ENCODE measurements at places on chromosomes 16 and 17. TPM values are rescaled to one million over a fixed set of nuclear protein-coding genes. Genes with fewer than 3 reads are reported as not detected.

DNA sequence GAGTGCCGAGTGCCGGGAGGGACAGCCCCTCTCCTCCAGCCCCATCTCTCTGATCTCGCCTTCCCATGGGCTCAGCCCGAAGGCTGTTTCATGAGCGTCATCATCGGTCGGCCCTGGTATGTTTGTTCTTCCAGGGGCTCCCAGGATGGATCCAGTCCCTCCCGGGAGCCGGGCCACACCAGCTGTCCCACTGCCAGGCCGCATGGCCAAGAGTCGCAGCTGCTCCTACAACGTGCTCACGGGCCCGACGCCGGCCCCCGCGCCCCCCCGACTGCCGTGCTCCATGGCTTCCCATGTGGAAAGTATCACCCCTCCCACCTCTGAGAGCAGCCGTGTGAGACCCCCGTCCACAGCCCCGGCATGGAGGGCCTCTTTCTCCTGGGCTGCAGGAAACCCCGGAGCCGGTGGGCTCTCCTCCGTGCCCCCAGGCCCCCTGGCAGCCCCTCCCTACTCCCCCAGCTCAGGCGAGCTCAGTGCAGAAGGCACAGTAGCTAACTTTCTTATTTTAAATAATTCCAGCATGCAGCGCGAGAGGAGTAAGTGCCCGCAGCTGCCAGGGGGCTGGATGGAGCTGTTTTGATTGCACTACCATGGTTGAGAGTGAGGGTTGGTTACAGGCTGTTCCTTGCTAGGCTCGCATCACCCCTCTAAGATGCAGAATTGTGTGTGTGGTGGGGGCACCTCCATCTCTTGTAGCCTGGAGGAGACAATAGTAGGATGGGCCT lies 26.6 kb upstream of the GSE1 start:
- DNase-seq = no peak

Gene HS3ST3B1
- total RNA-seq = 3.4 TPM

GRCh38 chr16:81333356-81333755 lies 18.6 kb downstream of the GAN start:
- no peak for DNase-seq

DNA sequence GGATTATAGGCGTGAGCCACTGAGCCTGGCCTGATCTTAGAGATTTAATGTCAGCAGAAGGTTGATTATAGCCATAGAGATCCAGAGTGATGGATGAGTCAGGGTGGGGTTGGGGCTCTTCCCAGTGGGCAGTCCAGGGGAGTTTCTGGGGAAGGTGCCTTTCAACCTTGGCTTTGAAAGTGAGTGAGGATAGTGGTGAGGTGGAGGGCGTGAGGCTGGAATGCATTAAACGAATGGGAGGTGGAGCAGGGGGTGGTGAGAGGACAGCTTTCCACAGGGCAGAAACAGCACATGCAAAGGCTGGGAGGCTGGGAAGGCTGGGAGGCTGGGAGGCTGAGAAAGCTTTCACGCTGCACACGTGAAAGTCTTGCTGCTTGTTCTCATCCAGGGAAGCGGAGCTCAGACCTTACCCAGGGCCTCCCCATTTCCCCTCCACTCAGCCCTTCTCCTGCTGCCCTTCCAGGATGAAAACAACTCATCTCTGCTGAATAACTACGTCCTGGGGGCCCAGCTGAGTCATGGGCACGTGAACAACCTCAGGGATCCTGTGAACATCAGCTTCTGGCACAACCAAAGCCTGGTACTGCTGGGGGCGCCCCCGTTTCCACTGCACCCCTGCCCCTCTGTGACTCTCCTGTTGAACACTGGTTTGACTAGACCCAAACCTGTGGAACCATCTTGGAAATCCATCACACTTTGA lies 22.3 kb downstream of the ADGRG5 start:
- DNase-seq = no peak

DNA sequence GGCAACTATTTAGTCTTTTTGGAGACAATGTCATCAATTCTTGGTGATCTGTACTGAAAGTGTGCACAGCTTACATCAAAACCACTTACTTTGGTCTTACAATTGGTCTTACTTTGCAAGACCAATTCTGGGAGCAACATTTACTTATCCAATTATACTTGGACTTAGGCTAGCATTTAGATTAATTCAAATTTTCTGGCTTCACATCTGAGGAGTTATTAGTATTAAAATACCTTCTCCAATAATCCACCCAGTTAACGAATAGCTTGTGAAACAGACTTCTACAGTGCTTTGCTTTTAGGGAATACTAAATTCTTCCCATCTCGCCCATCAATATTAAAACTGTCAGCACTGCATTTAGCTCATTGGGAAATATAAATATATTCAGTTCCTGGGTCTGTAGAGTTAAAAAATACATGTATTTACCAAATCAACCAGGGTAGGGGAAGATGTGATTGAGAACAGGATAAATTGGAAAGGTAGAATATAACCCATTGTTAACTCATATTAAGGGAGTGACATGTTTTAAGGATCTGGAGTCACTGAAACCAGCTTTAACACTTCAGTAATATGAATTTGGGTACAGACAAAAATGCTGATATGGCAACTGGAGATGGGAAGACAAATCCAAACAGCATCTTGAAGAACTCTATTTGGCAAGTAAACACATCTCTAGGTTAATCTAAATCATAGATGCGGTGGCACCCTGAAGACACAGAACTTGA lies 9.2 kb upstream of the VEZF1 start:
- DNase-seq = no peak

- no peak for DNase-seq
These were observed 53.2 kb downstream of the LMF1 start for GRCh38 chr16:917591-918061.

DNA sequence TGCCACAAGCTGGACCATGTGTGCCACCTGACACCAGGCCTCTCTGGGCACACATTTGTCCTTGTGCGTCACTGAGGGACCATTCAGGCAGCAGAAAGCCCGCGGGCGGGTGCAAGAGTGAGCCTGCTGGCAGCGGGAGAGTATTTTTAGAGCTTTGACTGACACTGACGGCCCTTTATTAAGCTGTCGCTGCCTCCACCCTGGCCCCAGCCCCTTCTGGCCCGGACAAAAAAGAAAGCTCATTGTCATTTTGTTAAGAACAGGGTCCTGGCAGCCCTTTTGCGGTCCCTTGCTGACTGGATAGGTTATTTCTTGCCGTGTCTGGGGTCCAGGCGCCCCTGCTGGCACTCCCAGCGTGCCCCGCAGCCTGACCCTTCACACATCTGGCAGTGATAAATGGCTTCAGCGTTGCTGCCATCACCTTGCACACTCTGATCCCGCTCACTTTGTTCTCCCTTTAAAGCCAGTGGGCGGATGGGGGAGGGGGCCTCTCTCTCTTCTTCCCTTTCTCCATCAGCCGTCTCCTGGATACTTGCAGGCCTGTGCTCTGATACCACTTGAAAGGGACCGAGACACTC lies 78.4 kb upstream of the NKD1 start:
- DNase-seq = no peak

Gene AMDHD2
- 53.4 TPM for total RNA-seq

Gene TBC1D3I
- total RNA-seq = 1.1 TPM

DNA sequence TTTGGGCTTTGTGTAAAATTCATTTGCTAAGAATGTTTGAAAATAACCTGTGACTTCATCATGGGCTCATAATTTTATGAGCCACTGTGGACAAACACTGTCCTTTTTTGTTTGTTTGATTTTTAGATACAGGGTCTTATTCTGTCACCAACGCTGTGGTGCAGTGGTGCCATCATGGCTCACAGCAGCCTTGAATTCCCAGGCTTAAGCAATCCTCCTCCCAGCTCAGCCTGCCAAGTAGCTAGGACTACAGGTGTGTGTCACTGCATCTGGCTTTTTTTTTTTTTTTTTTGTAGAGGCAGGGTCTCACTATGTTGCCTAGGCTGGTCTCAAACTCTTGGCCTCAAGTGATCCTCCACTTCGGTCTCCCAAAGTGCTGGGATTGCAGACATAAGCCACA lies 8.3 kb downstream of the TEX2 start:
- no peak for DNase-seq

Gene NECAB2
- total RNA-seq = 0.44 TPM

DNA sequence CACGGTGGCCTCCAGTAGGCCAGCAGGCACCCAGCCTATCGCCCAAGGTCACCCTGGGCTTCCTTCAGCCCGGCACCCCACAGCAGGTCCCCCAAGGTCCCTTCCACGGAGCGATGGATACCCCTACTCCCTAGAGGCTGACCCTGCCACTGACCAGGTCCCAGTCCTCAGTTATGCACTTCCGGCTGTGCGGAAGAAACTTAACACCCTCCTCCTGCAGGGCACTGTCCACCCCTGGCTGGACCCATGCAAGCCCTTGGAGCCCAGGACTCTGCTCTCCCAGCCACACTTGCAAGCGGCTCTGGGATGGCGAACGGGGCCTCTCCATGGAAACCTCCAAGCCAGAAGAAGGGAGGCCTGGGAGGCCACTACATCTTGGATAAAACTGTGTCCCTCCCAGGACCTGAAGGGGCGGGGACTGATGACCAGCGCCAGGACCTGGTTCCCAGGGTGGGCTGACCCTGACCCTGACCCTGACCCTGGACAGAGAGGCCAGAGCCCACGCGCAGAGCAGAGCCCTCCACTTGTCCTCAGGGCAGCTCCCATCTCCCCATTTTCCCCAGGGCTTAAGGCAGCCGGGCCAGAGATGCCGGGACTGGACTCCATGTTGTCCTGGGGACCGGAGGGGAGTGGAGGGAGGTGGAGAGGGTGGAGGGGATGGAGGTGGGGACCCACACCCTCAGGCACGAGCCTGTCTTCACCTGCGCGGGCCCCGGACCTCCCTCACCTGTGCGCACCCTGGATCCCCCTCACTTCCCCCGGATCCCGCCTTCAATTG lies 734 bp downstream of the CEP131 start:
- DNase-seq = no peak

GRCh38 chr16:81349608-81350305 lies 35.0 kb downstream of the GAN start:
- DNase-seq = no peak

Measured in lower lobe of right lung (tissue), 2 donors.